ENCODE measurements at places on chromosomes 11 and 22.

GRCh38 chr11:16804104-16804947 lies 65.9 kb downstream of the C11orf58 start:
- no peak for DNase-seq

DNA sequence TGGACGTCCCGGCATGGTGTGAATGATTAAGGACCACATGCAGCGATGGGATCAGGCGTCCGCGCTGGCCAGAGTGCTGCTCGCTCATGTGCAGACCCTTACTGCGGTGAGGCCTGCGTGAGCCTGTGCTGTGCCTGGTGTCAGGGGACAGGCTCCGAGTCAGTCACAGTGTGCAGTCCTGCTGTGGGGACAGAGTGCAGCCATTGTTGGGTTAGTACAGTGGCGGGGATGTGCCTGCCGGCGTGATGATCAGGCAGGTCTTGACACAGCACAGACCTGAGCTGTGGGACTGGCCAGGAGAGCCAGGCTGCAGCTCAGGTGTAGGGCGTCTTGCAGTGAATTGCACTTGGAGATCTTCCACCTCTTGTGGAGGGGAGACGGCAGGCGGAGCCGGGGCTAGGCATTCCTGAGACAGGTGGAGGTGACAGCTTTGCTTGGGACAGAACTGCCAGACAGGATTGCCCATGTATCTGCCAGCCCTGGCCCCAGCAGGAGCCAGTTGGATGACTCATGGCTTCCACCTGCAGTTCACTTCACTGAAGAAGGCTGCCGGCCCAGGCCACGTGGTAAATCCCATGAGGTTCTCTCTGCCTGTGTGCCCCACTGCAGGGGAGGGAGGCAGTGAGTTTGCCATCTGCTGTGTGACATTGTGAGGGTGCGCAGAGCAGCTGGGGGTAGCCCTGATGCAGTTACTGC lies 17.3 kb downstream of the TRMU start:
- peak; percentile 18 for DNase-seq

GRCh38 chr22:50326956-50327710 lies at the start of gene DENND6B:
TSS of gene DENND6B (minus strand) at chr22:50327012. CDS start at chr22:50326988, 24 bp downstream.
- peak; percentile 69 for DNase-seq

- no peak for DNase-seq
Measured at GRCh38 chr22:43342347-43343261, 568 bp downstream of the SCUBE1 start.

- DNase-seq: no peak
Measured at GRCh38 chr11:126485986-126486635, 130.6 kb downstream of the ST3GAL4 start.

DNA sequence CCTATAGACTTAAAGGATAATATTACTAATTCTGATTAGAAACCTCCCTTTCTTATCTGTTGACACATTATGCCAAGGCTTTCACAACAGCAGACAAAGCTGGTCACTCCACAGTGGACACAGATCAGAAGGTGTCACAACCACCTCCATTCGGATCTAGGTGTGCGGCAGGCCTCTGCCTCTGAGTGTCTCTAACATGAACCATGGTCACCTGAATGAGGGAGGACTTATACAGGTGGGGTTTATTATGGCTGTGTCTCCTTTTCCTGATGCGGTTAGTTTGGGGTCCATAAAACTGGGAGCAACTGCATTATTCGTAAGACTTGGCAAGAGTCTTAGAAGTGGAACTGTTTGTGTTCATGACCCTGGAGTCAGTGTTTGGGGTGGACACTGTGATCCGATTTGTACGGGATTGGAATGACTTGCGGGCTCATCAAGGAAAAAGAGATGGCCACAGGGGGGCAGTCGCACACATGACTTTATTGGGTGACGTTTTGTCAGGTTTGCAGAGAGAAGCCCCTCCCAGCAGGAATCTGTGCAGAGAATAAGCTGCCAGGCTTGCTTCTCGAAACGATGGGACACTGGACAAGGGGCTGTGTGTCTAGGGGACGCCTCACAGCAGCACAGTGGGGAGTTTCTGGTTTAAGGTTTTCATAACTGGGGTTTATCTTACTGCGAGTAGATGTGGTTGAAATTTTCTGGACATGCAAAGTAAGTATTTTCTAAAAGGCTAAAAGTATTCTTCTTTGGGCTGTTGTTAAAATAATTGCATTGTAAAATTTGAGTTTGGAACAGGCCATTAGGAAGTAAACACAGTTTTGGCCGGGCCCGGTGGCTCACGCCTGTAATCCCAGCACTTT lies 90.6 kb downstream of the GAB4 start:
- DNase-seq: no peak

GRCh38 chr11:92702037-92702804 lies 267.2 kb upstream of the MTNR1B start:
- no peak for DNase-seq

GRCh38 chr11:109972181-109972715 lies 120.9 kb upstream of the ZC3H12C start:
- DNase-seq: peak; percentile 26

GRCh38 chr11:11937433-11937832 lies 71.0 kb downstream of the DKK3 start:
- no peak for DNase-seq

GRCh38 chr11:95426823-95427462 lies 195.9 kb upstream of the SESN3 start:
- DNase-seq: no peak

DNA sequence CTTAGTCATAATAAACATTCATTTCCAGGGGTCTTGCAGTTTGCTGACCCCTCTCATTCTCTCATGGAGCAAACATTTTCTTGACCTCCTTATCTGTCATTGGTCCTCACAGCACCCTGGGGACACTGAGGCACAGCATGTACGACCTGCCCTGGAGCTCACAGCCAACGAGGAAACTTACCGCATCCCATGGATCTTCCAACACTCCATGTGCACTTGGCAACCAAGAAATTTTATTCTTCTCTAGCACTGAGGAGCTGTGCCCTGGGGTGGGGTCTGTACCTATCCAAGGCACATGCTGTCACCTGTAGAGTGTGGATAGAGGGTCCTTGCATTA lies 69.4 kb upstream of the IGLL5 start:
- DNase-seq: no peak

GRCh38 chr22:50605613-50606074 lies 5.1 kb downstream of the MAPK8IP2 start:
- no peak for DNase-seq

GRCh38 chr22:28898233-28898629 lies 14.9 kb downstream of the ZNRF3 start:
- DNase-seq: no peak

DNA sequence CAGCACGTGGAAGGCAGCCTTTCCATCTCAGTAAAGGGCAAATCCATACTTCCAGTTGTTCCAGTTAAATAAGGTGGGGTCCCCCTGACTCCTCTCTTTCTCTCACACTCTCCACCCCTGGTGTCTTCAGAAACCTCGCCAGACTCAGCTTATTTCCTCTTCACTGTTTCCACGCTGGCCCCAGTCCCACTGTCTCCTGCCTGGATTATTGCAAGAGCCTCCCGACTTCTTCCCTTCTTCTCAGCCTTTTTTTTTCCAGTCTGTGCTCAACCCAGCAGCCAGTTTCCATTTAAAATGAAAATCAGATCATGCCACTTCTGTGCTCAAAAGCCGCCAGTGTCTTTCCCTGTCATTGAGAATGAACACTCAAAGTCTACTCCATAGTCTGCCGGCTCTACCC lies 131.4 kb downstream of the PKNOX2 start:
- no peak for DNase-seq

DNA sequence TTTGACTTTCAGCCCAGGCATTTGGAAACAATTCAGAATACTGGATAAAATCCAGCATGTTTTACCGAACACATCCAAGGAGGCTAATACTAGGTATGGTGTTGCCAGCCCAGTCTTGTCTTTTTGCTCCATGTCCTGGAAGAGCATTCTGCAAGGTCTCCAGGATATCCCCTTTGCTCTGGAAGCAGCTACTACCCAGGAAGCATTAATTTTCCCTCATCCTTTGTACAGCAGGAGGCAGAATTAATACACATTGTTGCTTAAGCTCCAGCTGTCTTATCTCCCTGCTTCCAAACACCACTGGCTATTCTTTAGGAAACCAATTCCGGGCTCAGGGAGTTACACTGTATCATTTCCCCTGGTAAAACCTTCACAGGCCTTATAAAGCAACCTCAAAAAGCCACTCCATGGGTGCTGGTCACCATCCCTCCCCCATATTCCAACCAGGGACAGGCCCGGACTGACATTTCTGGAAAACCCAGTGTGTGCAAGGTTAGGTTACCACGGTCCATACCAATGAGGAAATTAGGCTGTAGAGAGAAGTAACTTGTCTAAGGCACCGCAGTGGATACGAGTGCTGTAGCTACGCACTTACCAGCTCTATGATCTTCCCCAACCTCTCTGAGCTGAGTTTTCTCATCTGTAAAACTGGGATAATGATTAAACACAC lies 1.5 kb upstream of the UBASH3B start:
- no peak for DNase-seq

DNA sequence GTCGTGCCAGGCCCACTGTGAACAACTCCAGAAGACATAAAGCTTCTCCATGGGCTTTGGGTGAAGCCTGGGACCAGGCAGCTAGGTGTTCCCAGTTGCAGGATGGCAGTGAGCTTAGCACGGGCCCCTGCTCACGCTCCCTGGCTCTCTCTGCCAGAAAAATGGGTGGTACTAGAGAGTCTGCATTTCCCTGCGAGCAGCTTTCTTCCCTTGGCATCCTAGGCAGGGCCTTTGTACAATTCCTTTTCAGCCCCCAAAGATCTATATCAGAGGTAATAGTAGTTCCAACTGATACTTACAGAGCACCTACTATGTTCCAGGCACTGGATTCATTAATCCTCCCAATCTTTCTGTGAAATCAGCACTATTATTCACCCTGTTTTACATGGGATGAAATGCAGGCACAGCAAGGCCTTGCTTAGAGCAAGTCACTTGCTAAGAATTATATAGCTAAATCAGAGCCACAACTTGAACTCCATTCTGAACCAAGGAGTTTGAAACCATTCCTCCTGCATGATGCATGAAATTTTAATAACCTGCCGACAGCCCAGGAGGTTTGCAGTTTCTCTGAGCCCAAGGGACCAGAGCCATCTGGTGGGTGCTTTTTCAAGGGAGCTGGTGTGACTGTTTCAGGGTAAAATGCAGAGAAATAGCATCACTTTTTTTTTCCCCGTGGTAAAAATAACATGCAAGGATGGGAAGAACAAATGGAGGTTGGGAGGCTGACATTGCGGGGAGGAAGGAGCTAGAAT lies 22.7 kb downstream of the NAV2 start:
- no peak for DNase-seq

DNA sequence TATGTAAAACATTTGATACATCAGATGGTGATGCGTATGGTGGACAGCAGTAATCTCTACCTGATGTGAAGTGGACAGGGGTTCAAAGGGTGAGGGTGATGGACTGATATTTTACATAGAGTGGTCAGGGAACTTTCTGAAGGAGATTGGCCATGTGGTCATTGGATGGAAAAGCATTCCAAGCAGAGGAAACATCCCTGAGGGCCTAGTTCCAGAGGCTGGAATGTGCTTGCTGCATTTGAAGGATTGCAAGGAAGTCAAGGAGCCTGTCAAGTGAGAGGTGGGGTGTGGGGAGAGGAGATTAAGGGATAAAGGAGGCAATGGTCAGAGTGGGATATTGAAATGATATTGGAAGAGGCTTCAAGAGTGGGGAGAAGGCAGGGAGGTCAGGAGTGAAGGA lies 151.9 kb upstream of the NTM start:
- no peak for DNase-seq

DNA sequence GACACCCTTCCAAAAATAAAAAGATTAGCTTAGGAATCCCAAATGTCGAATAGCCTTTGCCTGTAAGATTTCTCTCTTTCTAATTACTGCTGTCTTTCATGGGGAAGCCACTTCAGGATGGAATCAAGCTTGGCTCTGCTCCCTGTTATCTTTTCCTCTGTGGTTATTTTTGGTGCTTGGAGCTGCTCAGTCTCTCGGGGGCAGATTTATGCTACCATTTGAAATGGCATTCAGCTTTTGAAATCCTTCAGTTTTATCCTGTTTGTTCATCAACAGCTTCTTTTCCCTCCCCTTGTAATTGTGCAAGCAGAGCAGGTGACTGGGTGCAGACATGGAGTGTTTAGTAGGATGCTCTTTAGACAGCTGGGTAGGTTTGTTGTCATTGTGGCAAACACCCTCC lies 111.0 kb downstream of the DBX1 start:
- no peak for DNase-seq

GRCh38 chr11:106491751-106492150 lies 414.3 kb downstream of the AASDHPPT start:
- no peak for DNase-seq

GRCh38 chr11:3087821-3088800 lies 30.9 kb upstream of the CARS1 start:
- DNase-seq: peak; percentile 24

DNA sequence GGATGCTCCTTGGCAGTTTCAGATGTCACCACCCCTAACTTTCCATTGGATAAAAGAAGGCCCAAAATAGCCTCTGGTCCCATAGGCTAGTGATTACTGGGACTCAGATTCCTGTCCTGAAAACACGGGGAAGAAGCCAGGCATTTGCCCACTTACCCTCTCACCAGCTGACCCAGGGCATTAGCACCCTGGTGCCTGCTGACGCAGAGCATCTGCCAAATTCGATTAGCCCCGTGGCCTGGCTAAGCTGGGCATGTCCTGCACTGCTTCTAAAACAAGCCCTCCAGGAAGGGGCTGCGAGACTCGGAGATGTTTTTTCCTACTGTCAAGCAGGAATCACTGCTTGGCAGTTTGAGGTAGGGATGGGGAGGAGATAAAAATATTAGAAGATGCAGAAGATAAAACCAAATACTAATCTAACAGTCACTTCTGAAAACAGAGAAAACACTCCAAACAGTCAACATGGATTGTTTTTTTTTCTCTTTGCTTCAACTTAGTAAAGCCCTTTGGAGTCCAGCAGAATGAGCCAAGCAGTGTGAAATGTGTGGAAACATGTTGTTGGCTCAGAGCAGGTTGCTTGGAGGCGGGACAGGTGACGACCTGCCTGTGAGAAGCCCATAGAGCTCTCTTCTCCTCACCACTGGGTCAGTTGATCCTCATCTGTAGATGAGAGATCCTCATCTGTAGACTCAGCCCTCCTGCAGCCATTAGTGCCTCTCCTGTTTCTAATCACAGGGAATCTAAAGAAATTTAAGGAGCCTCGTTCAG lies 54.0 kb downstream of the BDNF start:
- no peak for DNase-seq

DNA sequence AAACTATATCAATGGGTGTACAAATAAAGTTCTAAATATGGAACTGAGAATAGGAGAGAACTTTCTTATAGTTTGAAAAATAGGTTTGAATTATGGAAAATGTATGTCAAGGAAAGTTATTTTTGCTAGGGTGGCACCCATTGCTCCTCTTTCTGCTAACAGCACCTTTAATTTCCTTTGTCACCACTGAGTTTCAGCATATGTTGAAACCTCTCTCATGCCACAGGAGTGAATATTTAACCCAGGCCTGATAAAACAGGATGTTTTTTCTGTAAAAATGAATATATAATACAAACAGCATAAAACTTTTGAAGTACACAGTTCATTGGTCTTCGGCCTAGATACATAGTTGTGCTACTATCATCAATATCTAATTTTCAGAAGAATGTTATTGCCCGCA lies 385.5 kb upstream of the ANO5 start:
- DNase-seq: no peak

Data from mesenchymal stem cell (in vitro differentiated cells and primary cell).